Fibroblast of skin of scalp (primary cell): ENCODE measurements at places on chromosomes 3 and 15.

DNA sequence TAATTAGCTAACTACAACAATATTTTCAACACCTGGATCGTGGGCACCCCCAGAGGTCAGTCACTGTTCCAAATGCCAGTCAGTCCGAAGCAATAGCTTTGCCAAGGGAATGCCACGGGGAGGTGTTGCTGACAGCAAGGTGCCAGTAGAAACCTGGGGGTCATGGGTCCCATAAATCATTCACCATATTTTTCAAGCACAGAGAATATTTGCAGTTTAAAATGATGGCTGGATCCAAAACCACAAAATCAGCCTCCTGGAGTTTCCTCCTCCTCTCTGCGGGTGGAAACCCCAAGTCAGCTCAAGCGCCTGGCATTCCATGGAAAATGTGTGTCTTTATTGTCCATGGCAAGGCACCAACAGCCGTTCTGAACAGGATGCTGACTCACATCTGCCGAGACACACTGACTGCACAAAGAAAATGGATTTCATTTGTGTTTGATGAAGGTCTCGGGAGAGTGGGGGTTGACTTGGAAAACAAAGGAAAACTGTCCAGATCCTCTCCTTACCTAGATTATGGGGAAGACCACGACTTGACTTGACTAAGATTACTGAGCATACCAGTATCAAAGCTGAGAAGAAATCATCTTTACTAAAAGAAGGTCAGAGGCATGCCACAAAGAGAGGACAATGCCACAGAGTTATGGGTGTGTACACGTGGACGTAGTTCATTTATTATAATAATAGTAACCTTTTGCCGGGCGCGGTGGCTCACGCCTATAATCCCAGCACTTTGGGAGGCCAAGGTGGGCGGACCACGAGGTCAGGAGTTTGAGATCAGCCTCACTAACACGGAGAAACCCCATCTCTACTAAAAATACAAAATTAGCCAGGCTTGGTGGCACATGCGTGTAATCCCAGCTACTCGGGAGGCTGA lies 26.4 kb downstream of the ANXA2 start:
- peak; percentile 100 for DNase-seq

DNA sequence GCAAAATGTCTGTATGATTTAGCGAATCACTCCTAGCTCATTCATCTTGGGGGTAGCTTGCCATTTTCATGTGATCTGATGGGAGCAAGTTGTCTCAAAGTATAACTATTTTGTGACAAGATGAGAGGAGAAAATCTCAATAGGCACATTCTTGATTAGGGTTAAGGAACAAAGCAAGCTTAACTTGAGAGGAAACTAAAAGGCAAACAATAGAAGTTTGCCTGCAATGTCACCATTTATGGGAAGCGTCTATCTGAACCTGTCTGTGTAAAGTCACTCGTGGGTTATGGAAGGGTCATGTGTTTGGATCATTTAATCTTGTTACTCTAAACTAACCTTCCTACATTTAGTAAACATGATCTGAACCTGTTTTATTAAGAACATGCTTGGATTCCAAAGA lies 232.5 kb downstream of the CDIN1 start:
- no peak for DNase-seq

- no peak for DNase-seq
These were observed 129.4 kb upstream of the ADPGK start for GRCh38 chr15:72912996-72913395.

GRCh38 chr3:76715426-76715825 lies 324.5 kb upstream of the ROBO2 start:
- DNase-seq = no peak

GRCh38 chr3:189914799-189915198 lies 205.9 kb downstream of the P3H2 start:
- peak; percentile 83 for DNase-seq

- no peak for DNase-seq
These were observed 28.8 kb downstream of the ETFA start for GRCh38 chr15:76282465-76282864.

GRCh38 chr3:169552533-169552932 lies 111.0 kb downstream of the MECOM start:
- DNase-seq = no peak

DNA sequence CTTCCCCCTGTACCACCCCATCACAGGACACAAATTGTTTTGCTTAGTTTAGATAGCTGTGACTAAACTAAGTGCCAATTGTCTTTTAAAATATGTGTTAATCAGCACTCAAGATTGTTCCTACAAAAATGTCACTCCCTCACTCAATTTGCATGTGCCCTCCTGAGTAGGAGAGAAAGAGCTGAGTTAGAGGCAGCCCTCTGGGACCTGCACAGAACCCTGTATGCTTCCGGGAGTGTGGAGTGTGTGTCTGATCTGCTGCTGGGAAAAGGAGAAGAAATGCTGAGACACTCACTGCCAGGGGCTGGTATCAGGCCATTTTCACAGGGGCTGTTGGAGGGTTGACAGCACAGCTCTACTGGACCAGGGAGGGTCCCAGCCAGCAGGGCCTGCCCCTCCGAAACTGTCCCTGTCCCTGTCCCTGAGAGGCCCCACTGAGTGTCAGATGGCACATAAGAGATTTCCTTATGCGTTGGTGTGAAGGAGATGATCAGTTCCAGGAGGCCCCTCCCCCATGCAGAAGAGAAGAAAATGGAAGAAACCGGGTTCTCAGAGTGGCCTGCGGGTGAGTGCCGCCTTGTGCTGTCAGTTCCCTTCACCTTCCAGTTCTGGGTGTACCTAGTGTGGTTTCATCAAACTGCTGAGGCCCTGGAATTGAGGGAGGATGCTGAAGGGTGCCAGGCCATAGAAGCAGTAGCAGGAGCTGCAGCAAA lies 3.9 kb upstream of the B3GNT5 start:
- DNase-seq = no peak

DNA sequence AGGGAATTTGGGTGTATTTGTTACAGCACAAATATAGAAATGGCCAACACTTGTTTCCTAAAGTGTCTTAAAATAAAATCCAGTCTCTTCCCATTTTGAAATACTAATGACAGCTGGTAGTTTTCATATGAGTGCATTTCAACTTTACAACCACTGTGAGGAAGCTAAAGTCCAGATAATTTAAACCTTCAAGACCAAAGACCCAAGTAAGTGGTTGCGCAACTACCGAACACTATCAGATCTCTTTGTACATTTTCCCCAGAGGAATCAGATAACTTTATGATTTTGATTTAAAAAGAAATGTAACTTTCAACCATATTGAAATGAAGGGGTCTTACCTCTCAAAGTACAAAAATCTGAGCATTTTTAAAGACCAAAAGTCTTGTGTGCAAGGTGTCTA lies 14.3 kb downstream of the BCL2L10 start:
- DNase-seq = no peak

- DNase-seq = no peak
These were observed 59.3 kb downstream of the GLCE start for GRCh38 chr15:69219690-69220089.

DNA sequence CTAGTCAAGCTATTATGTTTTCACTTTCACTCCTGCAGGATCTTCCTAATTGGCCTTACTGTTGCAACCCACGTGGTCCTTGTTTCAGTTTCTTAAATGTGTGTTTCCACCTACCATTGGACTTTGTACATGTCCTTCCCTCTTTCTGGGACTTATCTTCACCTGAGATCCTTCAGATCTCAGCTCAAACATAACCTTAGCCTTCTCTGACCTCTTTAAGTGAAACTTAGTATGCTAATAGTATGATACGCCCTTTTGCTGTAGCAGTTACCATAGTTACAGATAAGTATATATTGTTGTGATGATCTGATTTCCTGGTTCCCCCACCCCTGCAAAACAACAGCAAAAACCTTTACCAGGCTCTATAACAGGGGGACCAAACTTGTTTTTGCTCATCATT lies 35.2 kb downstream of the U2SURP start:
- no peak for DNase-seq

- DNase-seq = no peak
These were observed 457.4 kb upstream of the PROK2 start for GRCh38 chr3:72242326-72242725.

GRCh38 chr3:7728566-7729519 lies 772.8 kb upstream of the LMCD1 start:
- DNase-seq = no peak

- DNase-seq = peak; percentile 99
These were observed 440.7 kb upstream of the THBS1 start for GRCh38 chr15:39140060-39140604.

- DNase-seq = no peak
These were observed 31.9 kb downstream of the MYO5C start for GRCh38 chr15:52263563-52264282.

DNA sequence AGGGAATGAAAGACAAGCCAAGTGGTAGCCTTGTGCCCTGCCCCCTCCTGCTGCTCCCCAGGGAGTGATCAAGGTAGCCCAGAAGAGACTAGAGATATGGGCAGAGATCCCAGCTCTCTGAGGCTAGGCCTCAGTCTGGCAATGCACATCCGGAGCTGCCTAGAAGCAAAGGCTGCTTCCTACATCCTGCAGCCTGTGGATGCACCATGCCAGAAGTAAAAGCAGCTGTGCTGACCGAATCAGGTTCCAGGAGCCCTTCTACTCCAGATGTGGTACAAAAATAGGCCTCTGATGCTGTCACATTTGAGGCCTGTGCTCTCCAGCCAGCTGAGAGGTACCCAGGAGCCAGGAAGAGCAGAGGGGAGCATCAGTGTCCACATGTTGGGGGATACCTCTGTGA lies 16.0 kb downstream of the TRAIP start:
- no peak for DNase-seq

DNA sequence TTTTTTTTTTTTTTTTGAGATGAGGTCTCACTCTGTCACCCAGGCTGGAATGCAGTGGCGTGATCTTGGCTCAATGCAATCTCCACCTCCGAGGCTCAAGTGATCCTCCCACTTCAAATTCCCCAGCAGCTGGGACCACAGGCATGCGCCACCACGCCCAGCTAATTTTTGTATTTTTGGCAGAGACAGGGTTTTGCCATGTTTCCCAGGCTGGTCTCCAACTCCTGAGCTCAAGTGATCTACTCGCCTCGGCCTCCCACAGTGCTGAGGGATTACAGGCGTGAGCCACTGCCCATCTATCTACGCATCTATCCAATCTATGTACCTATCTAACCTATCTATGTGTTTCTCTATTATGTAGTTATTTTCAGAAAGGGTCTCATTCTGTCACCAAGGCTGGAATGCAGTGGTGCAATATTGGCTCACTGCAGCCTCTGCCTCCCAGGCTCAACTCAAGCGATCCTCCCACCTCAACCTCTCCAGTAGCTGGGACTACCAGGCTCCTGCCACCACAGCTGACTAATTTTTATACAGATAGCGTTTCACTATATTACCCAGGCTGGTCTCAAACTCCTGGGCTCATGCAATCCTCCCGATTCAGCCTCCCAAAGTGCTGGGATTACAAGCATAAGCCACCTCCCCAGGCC lies 20.2 kb upstream of the GPX1 start:
- peak; percentile 95 for DNase-seq

GRCh38 chr3:175980486-175981090 lies 1121.5 kb downstream of the NAALADL2 start:
- DNase-seq = peak; percentile 65

- peak; percentile 79 for DNase-seq
These were observed 10.2 kb upstream of the DLG1 start for GRCh38 chr3:197308591-197308990.

GRCh38 chr3:81352867-81353266 lies 408.6 kb downstream of the GBE1 start:
- DNase-seq = peak; percentile 8

GRCh38 chr3:145760036-145760435 lies 400.9 kb downstream of the PLOD2 start:
- no peak for DNase-seq

DNA sequence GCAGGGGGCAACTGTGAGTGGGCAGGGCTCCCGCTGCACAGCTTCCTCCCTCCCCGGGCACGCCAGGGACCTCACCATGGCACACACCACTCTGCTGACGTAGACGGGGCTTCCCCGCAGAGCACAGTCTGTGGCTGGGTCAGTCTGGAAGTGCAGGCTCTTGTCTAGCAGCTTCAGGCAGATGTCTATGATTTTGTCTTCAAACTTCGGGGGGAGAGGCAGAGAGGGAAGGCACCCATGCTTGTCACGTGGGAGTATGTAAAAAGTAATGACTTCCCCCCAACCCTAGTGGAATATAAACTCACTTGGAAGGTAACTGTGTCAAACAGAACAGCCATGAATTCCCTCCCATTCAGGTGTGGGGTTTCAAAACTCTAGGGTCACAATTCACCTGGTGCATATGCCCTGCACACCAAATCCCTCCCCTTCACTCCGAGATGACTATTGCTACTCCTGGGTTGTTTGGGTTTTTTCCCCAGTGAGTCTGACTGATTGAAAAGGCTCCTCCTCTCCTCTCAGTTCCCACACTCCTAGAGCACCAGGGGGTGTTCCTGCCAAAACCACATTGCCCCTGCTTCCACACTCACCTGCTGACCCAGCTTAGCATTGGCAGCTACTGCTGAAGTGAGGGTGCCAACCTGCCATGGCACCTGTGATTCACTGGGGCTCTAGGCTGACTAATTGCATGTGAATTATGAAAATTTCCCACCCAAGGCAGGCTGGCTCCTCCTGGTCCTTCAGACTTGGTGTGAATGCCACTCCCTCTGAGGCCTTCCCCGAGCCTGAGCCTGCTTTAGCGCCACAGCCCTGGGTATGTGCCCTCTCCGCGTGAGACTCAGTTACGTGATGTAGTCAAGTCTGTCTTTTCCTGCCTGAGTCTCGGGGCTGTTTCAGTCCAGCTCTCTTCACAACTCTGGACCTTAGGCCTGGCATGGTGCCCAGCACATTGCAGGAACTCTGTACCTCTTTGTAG lies 13.0 kb downstream of the TGM5 start:
- DNase-seq = peak; percentile 20

DNA sequence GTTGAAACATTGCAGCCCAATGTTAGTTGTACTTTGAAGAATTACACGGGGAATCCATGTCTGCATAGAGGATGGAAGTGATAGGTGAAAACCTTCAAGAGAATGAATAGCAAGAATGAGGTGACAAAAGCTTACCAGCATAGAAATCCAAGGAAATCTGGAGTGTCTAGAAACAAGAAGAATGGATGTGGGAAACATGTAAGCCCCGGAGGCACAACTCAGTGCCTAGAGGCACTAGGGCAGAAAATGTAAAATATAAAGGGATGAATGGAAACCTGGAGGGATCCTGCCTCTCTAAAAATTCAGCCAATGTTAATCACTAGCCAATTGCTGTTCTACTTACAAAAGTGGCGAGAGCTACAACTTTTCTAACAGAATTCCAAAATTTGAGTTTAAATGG lies 619.0 kb downstream of the TBL1XR1 start:
- DNase-seq = no peak

DNA sequence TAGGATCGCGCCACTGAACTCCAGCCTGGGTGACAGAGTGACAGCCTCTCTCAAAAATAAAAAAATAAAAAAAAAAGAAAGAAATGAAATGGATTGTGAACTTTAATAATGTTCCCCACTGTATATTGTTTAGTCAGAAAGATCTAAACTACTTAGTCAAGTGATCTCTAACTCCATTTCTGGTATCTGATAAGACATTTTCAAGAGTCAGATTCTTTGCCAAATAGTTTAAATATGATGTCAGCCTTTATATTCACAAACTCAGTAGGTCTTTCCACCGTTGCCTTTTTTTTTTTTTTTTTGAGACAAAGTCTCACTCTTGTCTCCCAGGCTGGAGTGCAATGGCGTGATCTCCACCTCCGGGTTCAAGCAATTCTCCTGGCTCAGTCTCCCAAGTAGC lies 29.0 kb upstream of the OSBPL11 start:
- peak; percentile 9 for DNase-seq

- no peak for DNase-seq
These were observed 244.3 kb upstream of the MCTP2 start for GRCh38 chr15:93987068-93987467.

GRCh38 chr15:41659190-41659589 lies 1.0 kb upstream of the MGA start:
- no peak for DNase-seq
